SK-N-SH (cell line): ENCODE measurements at places on chromosomes 5 and 9.

GRCh38 chr5:137696481-137696880, 39.4 kb downstream of the KLHL3 start:
- DNase-seq, result no peak

GRCh38 chr5:178104492-178104891, 8.8 kb upstream of the N4BP3 start:
- no peak for DNase-seq

GRCh38 chr9:136876476-136876875, 9.8 kb upstream of the TRAF2 start:
- no peak for DNase-seq

DNA sequence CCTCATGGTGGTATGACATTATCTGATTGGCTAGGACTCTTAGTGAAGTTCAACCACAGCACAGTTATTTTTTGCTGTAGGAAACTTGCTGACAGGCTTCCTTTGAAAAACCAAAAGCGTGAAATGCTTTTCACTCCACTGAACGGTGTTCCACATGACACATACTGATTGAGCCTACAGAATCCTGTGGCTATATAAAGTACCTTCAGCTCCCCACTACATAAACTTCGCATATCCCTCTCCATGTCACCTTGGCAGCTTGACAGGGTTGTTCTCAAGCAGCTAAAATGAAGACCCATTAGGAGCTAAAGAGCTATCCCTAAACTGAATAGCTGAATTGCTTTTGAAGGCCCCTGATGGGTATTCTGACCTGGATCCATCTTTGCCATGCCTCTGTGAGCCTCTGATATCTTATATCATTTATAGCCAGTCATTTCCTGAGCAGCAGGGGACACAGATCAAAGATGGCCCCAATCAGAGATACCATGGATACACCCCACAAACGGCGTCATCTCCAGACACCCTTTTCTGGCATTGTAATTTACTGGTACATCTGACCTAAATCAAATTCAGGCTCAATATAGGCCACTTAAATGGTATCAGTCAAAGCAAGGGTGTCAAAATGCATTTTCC, 91.5 kb downstream of the APBA1 start:
- DNase-seq, result no peak

- no peak for DNase-seq
These were observed 21.4 kb downstream of the PJA2 start for GRCh38 chr5:109388407-109388806.
